ENCODE measurements at places on chromosomes 2 and 18.

- no peak for DNase-seq
These were observed 35.2 kb downstream of the WDPCP start for GRCh38 chr2:63553049-63553448.

- DNase-seq, result no peak
These were observed 89.0 kb upstream of the RAB12 start for GRCh38 chr18:8520266-8520665.

DNA sequence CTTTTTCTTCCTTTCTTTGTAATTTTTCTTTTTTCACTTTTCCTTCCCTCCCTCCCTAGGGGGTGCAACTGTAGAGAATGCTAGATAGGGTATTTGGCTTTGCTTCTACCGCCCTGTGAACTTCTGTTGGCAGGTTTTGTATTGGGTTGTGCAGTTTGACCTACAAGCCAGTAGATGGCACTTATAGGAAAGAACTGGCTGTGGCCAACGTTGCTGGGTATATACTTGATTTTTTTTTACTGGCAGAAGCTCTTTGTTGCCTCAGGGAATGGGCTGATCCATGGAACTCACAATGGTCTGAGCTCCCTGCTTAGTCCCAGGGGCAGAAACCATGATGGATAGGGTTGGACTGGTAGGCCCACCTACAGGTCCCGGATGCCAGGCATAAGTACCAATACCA, 1019.5 kb upstream of the LRRTM1 start:
- no peak for DNase-seq

DNA sequence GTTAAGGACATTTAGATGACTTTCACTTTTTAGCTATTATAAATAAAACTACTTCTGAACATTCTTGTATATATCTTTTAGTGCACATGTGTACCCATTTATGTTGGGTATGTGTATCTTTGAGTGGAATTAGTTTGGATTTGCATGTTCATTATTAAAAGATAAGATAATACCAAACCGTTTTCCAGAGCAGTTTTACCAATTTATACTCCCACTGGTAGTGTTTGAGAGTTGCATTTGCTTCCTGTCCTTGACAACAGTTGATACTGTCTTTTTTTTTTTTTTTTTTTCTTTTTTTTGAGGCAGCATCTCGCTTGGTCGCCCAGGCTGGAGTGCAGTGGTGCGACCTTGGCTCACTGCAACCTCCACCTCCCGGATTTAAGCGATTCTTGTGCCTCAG, 23.3 kb downstream of the SLC30A6 start:
- no peak for DNase-seq

DNA sequence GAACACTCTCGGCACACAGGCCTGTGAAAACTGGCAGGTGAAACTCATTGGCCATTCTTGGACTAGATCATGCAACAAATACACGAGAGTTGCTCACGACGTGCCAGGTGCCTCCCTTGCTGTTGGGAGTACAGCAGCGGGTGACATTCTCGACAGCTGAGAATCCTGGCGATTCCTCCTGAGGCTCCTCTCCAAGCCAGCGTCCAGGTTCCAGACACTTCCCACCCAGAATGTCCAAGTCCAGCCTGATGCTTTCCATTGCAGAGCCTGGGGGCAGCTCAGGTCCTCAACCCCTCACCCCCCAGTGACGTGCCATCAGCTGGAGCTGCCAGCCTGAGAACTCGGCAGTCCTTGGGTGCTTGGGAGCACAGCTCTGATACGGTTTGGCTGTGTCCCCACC, 124.2 kb downstream of the PXDN start:
- no peak for DNase-seq

DNA sequence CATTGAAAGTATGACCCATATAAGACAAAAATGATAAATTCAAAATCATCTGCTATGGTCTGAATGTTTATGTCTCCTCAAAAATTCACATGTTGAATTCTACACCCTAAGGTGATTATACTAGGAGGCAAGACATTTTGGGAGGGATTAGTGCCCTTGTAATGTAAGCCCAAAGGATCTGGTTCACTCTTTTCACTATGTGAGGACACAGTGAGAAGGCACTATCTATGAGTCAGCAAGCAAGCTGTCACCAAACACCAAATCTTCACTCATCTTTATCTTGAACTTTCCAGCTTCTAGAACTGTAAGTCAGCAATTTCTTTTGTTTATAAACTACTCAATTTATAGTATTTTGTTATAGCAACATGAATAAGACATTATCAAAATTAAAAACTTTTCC, 284.7 kb upstream of the ZC3H15 start:
- DNase-seq, result no peak

DNA sequence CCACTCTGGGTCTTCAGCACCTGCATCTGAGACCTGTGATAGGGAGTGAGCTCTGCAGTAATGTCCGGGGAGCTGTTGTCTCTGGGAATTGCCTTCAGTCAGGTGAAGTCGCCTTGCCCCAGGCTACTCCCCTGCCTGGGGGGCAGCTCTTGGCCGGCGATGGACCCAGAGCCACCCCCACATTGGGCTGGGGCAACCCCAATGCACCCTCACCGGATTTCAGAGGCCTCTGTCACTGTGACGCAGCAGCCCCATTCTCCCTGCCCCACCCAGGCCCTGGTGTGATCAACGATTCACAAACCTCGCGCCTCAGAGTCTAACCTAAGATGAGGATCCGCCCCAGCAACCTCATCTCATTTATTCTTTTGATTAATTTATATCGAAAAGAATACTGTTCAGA, 303.6 kb downstream of the NDUFA10 start:
- DNase-seq, result no peak

Data from stimulated activated CD4-positive, alpha-beta T cell treated with anti-CD3 and anti-CD28 coated beads, Interleukin-1b, Interleukin-23, amount 100 ng/mL, for 24 hours (primary cell).